ENCODE measurements at places on chromosomes 11 and 22.

DNA sequence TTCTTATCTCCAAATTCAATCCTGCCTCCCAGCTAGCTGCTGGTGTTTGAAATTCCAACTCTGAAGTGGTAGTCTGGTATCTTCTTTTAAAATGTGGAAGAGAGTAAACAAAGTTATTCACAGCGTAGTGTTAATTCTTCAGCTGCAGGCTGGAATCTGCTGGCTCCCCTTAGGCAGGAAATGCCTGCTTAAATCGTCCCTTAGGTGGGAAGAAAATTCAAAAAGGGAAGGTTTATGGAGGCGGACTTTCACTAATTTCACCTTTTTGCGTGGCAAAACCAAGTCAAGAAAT is 439.0 kb upstream of the CCDC90B start:
- no peak for DNase-seq

GRCh38 chr11:61966734-61967115 is 709 bp downstream of the FTH1 start:
- peak; percentile 22 for DNase-seq

DNA sequence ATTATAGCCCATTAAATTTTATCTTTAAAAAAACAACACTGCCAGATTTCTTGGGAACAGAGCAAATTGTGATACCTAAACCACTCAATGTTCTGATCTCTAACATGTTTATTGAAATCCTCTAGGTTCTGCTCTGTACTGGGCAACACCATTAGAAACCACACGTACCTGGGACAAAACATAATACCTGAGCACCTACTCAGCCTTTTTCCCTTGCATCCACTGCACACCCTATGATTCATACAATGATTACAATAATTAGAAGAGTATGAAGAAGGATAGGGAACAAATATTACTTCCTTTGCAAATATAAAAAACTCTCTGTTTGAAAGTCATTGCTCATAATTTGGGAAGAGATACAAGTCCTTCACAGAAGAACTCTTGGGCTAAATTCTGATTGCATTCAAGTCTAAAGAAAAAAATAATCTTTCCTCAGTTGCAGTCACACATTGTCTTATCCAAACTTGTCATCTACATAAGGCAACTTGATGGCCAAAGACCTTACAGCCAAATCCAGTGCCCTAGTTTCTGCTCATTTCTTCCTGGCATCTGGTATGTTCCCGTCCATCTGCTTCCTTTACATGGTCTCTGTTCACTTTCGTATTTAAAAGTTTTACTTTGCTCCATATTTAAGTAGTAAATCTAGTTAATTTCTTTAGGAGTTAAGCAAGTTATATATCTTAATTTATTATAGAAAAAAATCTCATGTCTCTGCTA is 407.4 kb downstream of the LRRC4C start:
- DNase-seq, result no peak

DNA sequence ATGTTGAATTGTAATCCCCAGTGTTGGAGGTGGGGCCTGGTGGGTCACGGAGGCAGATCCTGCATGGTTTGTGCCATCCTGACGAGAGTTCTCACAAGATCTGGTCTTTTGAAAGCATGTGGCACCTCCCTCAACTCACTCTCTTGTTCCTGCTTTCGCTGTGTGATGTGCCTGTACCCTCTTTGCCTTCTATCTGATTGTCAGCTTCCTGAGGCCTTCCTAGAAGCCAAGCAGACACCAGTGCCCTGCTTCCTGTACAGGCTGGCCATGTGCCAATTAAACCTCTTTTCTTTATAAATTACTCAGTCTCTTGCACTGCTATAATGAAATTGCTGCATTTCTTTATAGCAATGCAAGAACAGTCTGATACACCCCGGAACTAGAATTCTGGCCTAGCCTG is 13.1 kb downstream of the PTPN5 start:
- no peak for DNase-seq

DNA sequence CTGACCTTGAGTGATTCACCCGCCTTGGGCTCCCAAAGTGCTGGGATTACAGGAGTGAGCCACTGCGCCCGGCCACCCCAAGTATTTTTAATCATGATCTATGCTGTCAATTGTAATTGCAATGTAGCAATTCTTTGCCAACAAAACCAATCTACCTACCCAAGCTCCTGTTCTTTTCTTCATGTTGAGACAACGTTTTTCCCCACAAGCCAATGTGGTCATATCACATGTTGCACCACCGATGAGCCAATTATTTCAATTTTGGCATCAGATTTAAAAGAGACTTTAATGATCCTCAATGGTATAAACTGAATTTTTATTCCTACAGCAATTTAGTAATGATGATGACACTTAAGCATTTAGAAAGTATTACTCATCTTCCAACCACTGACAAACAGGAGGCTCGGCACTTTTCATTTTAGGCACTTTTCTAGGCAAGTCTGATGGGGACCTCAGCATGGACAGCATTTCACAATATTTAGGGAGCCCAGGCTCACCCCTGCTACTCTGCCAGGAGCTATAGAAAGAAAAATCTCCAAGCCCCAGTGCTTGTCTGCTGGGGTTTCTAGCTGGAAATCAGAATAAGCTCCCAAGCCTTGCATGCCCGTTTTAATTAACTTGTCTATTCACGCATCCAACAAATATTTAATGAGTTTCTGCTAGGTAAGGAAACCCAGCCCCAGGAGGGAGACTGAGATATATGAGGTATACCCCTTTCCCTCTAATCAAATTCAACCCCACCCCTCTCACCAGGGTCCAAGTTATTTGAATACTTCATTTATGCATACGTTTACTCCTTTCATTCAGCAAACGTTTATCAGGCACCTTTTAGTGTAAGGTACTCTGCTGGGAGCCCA is 291.4 kb downstream of the ST3GAL4 start:
- DNase-seq, result no peak
